ENCODE measurements at places on chromosomes 2 and 18.

DNA sequence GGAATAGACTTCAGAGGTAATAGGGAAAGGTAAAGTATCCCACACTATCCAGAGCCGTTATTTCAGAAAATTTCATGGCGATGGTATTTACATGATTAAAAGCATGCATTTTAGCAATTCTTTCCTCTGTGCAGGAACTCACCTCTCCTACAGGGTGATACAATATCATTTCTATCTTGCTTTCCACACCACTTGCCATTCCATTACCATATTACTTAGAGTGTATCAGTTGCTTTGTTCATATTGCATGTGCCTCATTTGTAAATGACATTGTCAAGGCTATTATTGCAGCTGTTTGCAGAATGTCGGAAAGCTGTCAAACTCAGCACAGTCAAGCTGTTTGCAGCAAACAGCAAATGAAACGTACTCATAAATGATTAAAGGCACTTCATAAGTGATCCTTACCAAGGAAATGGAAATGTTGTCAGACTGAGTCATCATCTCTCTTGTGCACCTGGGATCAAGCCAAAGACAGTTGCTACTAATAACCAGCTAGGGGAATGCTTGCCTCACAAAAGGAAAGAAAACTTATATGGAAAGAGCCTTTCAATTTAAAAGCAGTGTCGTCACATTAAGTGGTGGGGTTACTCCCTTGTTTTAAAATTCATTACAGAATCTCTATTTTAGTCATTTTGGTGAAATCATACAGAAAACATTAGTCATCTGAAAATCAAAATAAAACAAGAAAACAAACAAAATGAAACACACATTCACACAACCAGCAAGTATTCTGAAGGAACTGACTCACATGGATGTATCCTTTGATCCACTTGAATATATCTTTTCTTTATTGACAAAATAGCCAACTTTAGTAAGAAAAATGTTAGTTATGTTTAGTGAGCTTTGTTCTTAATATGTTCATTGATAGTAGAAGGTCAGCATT is 1064.1 kb upstream of the CNTNAP5 start:
- DNase-seq, result no peak

DNA sequence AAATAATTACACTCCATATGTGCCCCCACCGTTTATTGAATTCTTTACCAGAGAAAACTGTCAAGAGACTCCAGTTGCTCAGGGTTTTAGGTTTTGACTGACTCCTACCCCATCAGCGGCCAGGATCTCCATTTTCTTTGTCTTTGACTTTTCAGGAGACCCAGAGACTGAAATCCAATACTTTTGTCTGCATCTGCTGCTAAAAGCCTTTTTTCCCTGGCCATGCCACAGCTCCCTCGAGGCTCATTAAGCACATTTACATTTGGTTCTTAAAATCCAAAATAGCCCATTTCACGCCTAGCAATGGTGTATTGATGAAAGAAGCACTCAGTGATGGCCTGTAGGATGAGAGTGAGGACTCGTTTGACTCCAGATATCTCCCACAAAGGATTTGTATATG is 332.6 kb upstream of the ACVR2A start:
- no peak for DNase-seq

DNA sequence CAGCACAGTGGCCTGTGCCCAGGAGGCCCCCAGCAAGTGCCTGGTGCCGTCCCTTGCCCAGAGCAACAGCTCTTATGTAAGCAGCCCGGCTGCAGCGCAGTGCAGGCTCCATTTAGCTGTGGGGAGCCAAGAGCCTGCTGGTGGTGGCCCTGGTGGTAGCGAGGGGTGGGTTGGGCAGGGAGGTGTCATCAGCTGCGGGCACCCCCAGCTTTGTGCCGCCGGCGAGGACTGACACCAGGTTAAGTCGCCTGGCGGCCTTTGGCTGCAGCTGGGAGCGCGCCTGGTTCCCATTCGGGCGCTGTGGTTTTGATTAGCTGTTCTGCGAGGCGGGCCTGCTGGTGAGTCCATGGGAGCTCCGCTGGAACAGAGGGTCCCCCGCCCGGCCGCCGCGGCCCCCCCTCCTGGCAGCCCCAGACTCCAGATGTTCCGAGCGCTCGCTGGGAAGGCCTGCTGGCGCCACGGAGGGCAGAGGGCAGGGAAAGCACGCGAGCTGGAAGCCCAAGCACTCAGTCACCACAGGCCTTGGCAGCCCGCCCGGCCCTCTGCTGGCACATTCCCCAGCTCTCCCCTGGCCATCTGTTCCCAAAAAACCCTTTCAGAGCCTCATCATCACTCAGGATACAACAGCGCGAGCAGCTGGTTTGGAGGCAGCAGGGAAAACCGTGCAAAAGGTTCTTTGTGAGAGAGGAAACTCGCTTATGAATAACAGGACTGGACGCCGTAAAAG is 18.4 kb downstream of the ATOH8 start:
- DNase-seq, result no peak

- DNase-seq, result no peak
Measured at GRCh38 chr2:161172901-161173540, 12.8 kb downstream of the TANK start.

DNA sequence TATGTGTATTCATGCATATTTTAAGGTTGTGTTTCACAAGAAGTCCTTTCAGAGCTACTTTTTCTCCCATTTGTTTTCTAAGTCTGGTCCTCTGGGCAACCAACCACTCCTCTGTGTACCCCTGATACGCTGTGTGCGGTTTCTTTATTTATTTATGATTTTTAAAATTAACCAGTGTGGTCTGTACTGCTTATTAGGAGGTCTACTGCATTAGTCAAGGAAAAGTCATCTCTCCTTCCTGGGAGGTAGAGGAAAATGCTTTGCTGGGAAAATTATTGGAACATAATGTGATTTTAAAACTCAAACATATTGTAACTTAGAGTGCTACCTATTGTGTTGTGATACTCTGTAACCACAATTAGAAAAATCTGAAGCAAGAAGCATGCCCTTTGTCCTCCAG is 1404.3 kb downstream of the SUCLG1 start:
- DNase-seq, result no peak

DNA sequence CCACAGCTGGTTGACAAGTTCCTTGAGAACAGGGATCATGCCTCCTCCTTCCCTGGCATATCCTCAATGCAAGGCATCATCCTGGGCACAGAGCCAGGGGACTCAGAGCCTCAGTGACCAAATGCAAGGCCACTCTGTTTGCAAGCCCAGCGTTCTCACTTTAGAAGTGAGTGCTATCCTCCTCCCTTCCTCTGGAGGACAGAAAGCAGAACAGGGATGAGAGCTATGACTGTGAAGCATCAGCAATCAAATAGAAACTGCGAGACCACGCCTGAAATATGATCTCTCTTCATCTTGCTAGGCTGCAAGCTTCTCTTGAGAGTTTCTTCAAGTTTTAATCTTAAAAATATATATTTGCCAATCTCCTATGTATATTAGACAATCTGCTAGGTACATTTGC is 119.8 kb downstream of the LRATD1 start:
- DNase-seq, result no peak

- no peak for DNase-seq
Measured at GRCh38 chr2:20099780-20100179, 48.4 kb upstream of the LAPTM4A start.

DNA sequence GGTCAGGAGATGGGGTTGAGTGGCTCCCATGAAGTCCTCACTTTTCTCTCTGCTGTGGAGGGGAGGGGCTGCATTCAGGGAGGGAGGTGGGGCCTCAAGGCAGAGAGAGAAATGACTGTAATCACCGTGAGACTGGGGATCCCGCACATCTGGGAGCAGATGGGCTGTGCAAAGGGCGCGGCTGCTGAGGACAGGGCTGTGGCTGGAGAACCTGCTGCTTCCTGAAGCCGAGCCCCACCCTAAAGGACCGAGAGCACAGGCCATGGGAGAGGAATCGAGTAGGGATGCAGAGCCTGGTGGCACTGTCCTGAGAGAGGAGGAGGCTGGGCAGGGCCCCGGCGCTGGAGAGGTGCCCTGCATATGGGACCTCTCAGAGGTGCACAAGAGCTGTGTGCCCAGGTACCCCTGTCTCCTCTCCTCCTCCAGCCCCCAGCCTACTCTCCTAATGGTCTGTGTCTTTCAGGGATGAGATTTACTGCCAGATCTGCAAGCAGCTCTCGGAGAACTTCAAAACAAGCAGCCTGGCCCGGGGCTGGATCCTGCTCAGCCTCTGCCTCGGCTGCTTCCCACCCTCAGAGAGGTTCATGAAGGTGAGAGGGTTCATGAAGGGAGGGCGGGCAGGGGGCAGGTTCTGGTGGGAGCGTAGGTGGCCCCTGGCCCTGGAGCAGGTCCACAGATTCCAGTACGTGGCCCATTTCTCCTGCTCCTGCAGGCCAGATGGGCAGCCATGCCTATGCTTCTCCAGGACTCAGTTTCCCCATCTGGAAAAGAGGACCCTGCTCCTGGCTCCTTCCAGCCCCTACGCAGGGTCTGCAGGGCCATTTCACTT is 25.9 kb upstream of the GPR17 start:
- DNase-seq, result no peak

DNA sequence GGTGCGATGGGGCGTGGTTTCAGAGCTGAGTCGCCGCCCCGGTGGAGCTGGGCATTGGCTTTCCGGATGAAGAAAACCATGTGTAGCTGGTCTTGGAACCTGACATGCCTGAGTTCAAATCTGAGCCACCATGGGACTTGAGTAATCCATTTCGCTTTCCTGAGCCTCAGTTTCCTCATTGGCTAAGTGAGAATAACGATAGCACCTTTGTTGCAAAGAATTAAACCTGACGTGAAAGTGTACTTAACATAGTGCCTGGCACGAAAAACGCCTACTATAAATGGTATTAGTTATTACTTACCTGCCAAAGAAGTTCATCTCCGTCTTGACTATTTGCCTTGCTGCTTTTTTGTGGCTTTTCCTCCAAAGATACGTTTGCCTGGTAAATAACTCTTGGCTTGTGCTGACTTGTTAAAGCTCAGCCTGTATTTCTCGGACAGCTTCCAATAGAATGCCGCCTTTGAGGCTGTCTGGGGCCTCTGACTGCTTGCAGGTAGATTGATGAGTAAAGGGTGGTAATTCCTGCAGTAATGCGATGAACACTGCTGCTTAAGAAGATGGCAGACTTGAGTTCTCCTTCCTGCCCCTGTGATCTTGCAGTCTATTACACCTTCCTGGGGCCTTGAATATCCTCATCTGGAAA is 1.3 kb downstream of the CDCA7 start:
- no peak for DNase-seq

DNA sequence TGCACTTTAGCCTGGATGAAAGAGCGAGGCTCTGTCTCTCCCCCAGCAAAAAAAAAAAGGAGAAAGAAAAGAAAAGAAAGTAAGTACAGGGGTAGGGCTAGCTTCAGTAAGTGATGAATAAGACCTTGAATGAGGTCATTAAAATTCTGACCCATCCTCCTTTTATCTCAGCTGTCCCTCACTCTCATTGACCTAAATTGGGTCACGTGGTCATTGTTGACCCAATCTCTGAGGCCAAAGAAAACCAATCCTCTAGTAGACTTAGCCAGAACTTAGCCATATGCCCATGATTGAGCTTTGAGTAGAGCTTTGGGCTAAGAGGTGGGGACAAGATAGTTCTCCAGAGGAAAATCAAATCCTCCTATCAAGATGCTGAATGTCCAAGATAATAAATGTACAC is 149.3 kb downstream of the PDE11A start:
- no peak for DNase-seq

DNA sequence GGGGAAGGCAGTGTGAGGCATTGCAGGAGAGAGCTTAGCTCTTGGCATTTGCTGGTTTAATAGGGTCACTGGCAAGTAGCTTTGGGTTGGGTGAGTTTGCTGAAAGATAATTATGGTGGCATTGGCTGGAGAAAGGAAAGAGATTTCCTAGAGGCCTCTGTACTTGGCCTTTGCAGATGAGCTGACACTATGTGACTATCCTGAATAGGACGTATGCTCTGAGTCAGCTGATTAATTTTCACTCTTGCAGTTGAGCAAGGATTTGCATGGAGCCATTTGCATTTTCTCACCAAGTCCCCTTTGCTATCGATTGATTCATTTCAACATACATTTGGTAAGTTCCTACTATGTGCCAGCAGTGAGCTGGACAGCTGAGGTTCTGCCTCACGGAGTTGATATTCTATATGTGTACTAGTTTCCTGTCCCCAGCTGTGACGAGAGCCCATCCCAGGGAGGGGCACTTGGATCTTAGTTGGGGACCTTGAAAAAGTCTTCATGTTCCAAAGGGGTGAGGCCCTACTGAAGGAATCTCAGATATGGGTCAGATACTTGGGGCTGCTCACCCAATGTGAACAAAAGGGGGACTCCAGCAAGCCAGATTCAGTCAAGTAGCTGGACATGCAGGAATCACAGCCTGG is 245.7 kb downstream of the LOXHD1 start:
- no peak for DNase-seq

DNA sequence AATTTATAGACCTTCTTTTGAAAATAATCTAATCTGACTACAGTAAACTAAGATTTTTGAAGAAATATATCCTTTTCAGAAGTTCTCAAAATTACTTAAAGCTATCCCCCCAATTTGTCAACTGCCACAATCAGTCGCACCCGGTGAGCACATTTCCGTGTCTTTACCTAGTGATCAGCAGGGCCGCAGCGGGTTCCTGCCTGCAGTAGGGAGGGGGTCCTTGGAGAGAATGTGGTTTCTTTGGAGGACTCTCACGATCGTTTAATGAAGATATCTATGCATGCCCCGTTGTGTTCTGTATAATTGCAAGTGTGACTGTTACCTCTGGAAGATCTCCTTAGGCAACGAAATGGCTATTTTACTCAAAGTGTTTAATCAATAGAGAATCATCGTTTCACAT is 251.9 kb upstream of the RAB12 start:
- no peak for DNase-seq

DNA sequence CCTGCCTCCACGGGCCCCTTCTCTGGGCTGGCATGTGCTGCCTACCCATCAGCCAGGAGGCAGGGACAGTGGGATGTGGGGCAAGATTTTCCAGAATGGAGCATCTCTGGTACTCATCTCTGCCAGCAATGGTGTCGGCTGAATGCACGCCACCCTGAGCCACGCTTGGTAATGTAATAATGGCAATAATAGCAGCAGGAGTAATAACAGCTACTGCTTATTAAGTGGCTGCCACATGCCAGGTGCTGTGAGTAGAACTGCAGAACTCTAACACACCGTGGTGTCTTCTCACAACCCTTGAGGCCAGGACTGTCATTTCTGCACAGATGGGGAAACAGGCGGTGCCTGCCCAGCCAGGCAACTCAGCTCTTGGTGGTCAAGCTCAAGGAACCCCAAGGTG is 113.6 kb downstream of the CELF4 start:
- DNase-seq, result no peak

DNA sequence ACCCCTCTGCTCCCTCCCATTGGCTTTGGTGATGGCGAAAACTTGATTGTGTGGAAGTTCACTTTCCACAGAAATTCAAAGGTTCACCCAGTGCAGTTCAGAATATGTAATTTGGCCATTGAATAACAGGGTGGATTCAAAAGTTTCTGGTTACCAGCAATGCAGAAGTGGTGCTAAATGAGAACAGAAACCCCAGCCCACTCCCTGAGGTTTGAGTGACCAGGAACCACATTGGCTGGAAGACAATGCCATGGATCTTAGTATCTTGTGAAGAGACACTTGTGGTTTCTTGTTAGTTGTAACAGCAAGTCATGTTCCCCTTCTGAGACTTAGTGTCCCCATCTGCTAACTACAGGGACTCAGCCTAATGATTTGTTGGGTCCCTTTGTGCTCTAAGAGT is 49.8 kb downstream of the QPCT start:
- no peak for DNase-seq

All from activated CD4-positive, CD25-positive, alpha-beta regulatory T cell (primary cell).